ENCODE measurements at places on chromosomes 7 and 10. TPM values are rescaled to one million over a fixed set of nuclear protein-coding genes. Genes with fewer than 3 reads are reported as not detected.

Gene TCAF2
- 1.4 TPM for total RNA-seq

DNA sequence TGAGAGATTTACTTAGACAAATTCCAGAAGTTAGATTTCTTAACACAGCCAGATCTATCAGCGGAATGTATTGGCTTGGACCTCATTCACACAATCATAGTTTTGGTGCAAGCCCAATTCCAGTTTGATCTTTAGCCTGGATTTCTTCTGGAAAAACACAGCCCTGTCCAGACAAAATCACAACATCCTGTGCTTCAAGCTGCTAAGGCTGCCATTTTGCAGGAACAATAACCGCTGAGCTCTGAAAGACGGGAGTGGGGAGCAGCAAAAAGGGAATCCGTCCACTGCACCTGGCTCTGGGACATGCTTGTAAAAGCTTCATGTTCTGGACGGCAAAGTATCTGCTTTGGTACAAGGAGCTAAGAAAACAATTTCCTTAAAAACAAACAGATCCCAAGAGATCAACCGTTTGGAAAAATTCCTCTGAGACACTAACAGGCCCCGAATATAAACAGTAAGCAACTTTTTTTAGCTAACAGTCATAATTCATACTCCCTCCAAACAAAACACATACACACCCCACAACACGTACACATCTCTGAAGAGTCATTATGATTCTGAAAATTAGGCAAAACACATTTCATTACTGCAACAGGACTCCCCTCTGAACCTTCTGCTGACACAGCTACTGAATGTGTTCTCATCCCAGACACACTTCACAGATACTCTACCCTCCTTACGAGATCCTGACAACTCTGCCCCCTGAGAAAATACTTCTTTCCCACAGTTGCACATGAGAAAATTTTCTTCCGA lies 32.4 kb downstream of the ITIH5 start:
- H3K36me3 ChIP-seq, result no peaks in the 10 kb centered on the region
- H3K4me3 ChIP-seq, result no peak overlapping the region
- H3K27ac ChIP-seq, result no peak overlapping the region

DNA sequence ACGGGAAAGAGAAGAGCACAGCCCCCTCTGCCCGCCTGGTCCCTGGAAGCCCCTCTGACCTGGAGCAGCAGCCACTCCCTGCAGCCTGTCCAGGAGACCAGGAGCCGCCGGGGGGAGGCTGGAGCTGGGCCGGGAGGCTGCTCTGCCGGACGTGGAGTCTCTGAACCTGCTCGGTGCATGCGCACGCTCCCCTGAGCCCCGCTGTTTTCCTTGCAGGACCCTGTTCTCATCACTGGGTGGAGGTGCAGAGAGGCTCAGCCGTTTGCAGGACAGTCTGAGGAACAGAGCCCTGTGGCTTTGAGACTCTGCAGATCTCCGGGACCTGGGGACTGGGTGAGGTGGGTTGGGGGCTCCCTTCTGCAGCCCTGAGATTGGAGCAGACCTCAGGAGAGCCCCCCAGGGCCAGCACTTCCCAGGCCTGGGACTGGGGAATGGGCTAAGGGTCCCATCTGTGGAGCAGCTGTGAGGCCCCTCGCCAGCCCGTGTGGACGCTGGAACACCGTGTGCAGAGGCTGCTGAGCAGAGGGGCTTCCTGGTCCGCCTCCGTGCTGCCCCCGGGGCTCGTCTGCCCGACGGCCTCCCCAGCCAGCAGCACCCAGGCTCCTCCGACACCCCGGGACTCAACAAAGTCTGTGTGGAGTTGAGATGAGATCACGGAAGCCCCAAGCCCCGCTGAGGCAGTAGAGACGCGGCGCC lies 48.5 kb upstream of the ADGRA1 start:
- peaks cover 7% of the 10 kb centered on the region for H3K27me3 ChIP-seq
- no peak for DNase-seq
- H3K4me3 ChIP-seq, result no peak overlapping the region
- no peaks in the 10 kb centered on the region for H3K36me3 ChIP-seq

DNA sequence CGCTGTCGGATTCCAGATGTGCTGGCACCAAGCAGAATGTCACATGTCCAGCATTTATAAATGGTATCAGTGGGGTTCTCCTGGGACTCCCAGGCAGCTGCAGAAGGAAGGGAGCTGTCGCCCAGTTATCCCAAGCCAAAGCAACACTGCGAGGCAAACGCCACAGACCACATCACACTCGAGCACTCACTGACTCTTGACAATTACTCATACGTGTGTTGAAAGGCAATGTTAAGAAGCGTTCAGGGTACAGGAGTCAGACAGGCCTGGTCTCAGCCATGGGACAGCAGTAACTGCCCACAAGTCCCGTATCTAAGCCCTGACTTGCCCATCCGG lies 113.4 kb downstream of the DIP2C start:
- no peak overlapping the region for H3K4me3 ChIP-seq
- H3K4me1 ChIP-seq, result no peaks in the 10 kb centered on the region
- H3K27me3 ChIP-seq, result no peaks in the 10 kb centered on the region
- no peaks in the 10 kb centered on the region for H3K36me3 ChIP-seq
- DNase-seq, result no peak

GRCh38 chr7:1016577-1017531 lies 27.5 kb upstream of the GPR146 start:
- no peaks in the 10 kb centered on the region for H3K27me3 ChIP-seq
- no peak overlapping the region for H3K27ac ChIP-seq
- H3K4me3 ChIP-seq, result no peak overlapping the region
- DNase-seq, result no peak

- peaks cover 4% of the 10 kb centered on the region for H3K27me3 ChIP-seq
- no peak overlapping the region for H3K4me3 ChIP-seq
- H3K27ac ChIP-seq, result no peak overlapping the region
- H3K4me1 ChIP-seq, result no peaks in the 10 kb centered on the region
- H3K36me3 ChIP-seq, result no peaks in the 10 kb centered on the region
- no peak for DNase-seq
These were observed 2.8 kb downstream of the LGI1 start for GRCh38 chr10:93760490-93760889.

- no peak overlapping the region for H3K27ac ChIP-seq
- H3K36me3 ChIP-seq, result no peaks in the 10 kb centered on the region
- DNase-seq, result no peak
These were observed 24.6 kb upstream of the EIF4H start for GRCh38 chr7:74149603-74150002.

- H3K36me3 ChIP-seq, result no peaks in the 10 kb centered on the region
- no peak for DNase-seq
- no peaks in the 10 kb centered on the region for H3K4me1 ChIP-seq
These were observed 331.1 kb downstream of the KIF20B start for GRCh38 chr10:90032519-90032918.
